ENCODE measurements at places on chromosomes 6 and 20.

GRCh38 chr6:109977791-109978173, 329 bp upstream of the GPR6 start:
- no peak for DNase-seq

GRCh38 chr6:148608199-148608951, 138.5 kb upstream of the UST start:
- no peak for DNase-seq

GRCh38 chr6:153367021-153367420, 235.9 kb upstream of the RGS17 start:
- DNase-seq = no peak

DNA sequence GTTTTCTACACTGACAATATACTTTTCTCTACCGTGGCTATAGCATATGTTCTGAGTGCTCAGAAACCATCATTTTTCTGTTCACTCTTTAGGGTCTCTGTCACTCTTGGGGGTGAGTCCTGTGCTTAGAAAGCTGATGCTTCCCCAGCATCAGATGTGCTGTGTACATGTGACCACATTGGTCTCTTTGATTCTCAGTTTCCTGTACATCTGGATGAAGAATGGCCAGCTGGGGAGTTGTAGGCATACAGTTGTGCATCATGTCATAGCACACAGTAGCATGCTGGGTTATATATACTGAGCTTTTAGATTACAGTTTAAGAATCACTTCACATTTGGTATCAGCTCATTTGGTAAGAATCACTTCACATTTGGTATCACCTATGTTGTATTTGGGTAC, 238.6 kb upstream of the PREP start:
- no peak for DNase-seq

DNA sequence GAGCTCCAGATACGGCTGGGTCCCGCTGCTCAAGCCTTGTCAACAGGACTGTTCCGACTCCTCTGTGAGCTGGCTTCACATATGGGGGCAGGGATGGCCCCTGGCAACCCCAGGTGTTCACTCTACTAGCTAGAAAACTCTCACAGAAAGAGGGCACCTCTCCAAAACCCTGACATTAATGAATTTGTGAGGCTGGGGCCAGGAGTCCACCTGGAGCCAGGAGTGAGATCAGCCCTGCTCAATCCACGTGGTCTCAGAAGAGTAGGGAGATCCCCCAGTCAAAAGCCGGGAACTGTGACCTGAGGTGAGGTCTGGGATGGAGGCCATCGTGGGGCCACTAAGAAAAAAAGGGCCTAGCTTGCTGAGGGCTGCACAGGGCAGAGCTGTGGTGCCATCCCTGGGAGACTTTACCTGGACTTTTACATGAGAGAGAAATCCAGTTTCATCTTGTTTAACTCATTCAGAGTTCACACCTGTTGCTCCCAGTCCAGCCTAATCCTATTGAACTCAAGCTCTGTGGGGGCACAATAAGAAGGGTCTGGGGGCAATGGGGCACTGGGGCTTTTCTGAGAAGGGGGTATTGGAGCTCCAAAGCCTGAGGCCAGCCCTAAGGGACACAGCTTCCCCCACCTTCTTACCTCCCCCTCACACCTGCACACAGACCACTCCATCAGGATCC, 144.3 kb upstream of the MLN start:
- no peak for DNase-seq

DNA sequence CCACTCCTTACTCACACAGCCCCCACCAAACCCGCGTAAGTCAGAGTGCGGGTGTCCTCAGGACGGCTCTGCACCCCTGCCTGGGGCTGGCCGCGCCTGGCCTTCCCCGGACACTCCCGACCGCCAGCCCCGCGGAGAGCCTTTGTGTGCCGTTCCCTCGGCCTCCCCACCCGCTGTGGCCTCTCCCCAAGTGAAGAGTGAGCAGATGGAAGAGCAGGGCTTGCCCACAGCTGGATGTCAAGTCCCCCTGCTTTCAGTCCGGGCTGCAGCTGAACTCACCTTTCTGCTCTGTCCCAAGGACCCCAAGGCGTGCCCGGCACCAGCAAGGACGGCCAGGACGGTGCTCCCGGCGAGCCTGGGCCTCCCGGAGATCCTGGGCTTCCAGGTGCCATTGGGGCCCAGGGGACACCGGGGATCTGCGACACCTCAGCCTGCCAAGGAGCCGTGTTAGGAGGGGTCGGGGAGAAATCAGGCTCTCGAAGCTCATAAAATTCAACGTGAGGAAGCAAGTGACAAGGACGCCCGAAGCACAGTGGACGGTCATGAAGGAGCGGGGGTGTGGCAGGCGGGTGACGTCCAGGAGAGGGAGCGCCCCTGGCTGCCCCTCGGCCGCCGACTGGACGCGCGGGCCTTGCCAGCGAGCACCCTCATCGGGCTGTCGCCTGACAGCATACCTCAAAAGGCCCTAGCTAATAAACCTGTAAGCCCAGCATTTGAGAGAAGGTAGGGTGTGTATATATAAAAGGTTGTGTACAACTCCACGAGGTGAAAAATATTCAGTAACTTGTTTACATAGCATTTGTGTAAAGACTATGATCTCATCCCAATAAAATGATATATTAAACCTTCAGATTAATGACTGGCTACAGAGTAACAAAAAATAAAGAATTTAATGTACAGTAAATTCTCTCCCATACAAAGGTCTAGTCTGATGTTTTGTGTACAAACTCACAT, 21.1 kb downstream of the TCFL5 start:
- DNase-seq = no peak

- DNase-seq = no peak
Observed at GRCh38 chr6:95294043-95294442, 283.3 kb upstream of the MANEA start.

- no peak for DNase-seq
Observed at GRCh38 chr6:43328528-43328927, 19.9 kb upstream of the CRIP3 start.

All from activated CD4-positive, alpha-beta T cell treated with anti-CD3 and anti-CD28 coated beads, Interleukin-2, Interleukin-4, amounts not matched to agents 100 ng/mL and 50 ng/mL, durations not matched to agents 16 hours and 8 hours (primary cell).